ENCODE measurements at places on chromosomes 12 and 14.

DNA sequence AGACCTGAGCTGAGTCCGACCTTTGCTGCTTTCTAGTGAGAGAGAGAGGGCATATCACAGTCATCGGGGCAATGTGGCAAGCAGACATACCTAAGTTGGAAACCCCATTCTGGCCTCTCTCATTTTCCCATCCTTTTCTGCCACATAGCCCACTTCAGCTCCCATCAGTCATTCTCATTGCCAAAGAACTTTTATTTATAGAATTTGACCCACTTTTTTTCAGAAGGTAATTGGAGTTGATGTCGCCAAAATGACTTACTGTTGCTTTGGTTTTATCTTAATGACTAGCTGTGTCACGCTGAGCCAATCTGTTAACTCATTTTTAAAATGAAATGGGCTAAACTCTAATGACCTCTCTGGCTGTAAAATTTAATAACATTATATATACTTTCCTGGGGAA is 63.9 kb upstream of the RMST start:
- no peak for DNase-seq

DNA sequence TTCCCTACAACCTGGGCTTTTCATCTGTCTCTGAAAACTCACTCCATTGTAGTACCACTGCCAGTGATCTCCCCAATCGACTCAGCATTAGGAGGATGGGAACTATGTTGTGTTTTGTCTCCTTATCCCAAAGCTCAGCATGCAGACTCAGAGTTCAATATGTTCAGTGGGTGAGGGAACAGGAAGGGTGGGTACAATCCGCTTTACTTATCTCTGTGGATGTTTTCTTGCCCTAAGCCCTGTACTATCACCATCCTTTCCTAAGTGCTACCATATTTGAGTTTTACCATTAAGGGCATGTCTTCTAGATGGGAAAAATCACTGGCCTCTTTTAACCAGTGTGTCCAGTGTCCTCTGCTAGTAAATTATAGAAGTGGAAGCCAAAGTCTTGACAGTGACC is 107.1 kb downstream of the PPM1H start:
- DNase-seq: no peak

GRCh38 chr12:111386885-111387284 is 18.0 kb upstream of the PHETA1 start:
- DNase-seq: no peak

- no peak for DNase-seq
Observed at GRCh38 chr12:31876568-31877424, 82.4 kb upstream of the RESF1 start.

DNA sequence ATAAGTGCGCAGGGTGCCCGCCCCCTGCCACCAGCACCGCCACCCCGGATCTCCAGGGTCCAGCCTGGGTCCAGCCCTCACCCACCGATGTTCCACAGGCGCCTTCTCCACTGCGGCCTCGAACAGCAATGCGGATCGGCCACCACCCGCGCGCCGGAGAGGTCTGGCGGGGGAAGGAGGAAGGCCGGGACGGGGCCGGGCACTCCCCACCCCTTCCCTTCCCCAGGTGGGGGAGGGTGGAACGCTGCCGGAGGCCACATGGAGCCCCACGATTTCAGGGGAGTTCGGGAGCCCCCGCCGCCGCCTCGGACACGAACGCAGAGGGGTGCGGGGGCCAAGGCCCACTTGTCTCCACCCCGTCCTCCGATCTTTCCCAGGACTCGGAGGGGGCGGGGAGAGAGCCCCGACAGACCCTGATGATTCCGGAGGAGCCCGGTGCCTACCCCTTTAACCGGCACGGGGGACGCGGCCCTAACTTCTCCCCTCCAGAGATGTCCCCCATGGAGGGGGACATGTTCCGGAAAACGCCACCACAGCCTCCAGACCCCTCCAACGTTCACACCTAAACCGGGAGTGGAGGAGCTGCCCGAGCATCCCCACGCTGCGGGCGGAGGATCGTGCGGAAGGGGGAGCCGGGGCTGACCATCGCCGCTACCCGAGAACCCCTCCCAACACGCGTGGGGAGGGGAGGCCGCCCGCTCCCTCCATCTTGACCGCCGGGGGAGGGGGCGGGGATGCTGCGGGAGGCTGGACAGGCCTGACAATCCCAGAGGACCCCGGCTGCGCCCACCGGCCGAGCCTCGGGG is 1.1 kb downstream of the ATXN2 start:
- peak; percentile 16 for DNase-seq

- DNase-seq: no peak
Observed at GRCh38 chr12:29242921-29243431, 93.9 kb downstream of the FAR2 start.

DNA sequence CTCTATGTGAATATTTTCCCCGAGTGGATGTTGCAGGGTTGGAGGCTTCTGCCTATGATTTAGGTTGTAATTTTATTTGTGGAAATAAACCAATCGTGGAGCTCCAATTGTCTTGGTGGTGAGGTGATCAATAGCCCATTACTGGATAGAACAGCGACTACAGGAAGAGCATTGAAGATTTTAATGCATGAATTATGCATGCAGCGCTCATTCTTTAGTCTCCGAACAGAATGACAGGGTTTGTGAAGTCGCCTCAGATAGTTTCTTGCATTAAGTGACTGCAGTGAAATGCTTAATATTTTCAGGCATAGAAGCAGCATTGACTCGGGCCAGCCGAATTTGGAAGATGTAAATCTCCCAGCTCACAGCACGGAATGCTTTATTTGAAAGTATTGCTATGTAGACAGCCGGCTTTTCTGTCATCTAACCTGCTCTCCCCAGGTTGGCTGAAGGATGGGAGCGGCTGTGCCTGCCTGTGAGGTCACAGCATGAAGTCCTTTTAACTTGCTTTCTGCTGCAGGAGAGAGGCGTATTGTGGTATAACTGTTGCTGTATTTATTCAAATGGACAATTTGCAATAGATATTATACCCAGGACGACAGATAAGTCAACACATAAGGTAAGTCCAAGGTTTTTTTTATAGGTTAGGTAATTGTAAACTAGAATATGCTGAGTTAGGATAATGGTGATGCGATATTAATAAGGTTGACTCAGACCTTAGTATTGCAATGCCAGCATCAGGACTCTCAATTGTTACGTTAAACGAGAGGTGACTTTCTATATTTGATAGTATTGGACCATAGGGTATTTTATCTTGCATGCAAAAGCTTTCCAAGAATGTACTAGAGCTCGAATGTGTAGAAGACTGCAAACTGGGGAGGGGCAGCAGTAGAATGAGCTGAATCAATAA is 135.7 kb downstream of the CNTN1 start:
- DNase-seq: no peak

GRCh38 chr14:92380131-92380530 is 57.2 kb downstream of the SLC24A4 start:
- no peak for DNase-seq

GRCh38 chr12:109900752-109901580 is 892 bp downstream of the TCHP start:
- no peak for DNase-seq

DNA sequence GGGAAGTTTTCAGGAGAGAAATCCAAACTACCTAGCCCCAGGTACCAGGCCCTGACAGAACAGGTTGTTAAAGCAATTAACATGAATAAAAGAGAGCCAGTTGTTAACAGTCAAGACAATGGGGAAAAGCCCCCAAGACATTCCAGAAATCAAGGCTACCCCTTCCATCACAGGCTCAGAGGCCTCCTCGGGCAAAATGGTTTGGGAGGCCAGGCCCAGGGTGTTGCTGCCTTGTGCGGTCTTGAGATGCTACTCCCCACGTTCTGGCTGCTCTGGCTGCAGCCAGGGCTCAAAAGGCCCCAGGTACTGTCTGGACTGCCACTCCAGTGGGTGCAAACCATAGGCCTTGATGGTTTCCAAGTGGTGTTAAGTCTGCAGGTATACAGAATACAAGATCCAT is 7.0 kb downstream of the CRY1 start:
- DNase-seq: no peak

- DNase-seq: no peak
Observed at GRCh38 chr12:30967026-30967425, 40.5 kb downstream of the TSPAN11 start.

Data from activated gamma-delta T cell (primary cell).